ENCODE measurements at places on chromosomes 16 and 17.

GRCh38 chr17:68301438-68301959 lies 10.2 kb downstream of the ARSG start:
- no peak for DNase-seq

GRCh38 chr17:75109407-75110233 lies at the start of gene ARMC7:
TSS of gene ARMC7 (plus strand) at chr17:75109969. CDS start at chr17:75110289, 320 bp downstream.
- DNase-seq: peak; percentile 79

DNA sequence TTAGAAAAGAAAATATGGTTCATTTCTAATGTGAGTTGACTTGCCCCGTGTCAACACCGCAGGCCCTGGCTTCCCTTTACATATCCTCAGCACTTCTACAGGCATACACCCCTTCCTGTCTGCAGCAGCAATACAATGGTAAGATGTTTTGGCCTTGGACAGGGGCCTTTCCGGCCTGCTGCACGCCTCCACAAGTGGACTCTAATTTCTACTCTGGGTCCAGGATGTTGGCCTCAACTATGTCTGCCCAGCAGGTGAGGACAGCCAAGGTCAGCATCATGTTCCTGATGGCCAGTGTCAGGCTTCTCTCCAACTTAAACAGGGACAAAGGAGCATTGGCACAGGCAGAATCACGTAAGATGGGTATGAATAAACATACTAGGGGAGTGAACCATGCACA lies 11.0 kb downstream of the C17orf67 start:
- DNase-seq: no peak

GRCh38 chr16:59880611-59881010 lies 1146.5 kb upstream of the GOT2 start:
- no peak for DNase-seq

GRCh38 chr17:57284583-57284982 lies 28.3 kb downstream of the MSI2 start:
- DNase-seq: no peak

GRCh38 chr17:77163001-77163400 lies 22.2 kb downstream of the SEC14L1 start:
- DNase-seq: no peak

GRCh38 chr17:47741109-47741792 lies 8.2 kb downstream of the TBX21 start:
- no peak for DNase-seq

GRCh38 chr16:35011-35677 lies 18.3 kb downstream of the POLR3K start:
- no peak for DNase-seq

GRCh38 chr17:3693141-3693540 lies 2.8 kb downstream of the P2RX5 start:
- no peak for DNase-seq

GRCh38 chr17:44745301-44745700 lies 13.5 kb upstream of the ADAM11 start:
- no peak for DNase-seq

- no peak for DNase-seq
These were observed 27.3 kb downstream of the USP7 start for GRCh38 chr16:8936421-8936820.

DNA sequence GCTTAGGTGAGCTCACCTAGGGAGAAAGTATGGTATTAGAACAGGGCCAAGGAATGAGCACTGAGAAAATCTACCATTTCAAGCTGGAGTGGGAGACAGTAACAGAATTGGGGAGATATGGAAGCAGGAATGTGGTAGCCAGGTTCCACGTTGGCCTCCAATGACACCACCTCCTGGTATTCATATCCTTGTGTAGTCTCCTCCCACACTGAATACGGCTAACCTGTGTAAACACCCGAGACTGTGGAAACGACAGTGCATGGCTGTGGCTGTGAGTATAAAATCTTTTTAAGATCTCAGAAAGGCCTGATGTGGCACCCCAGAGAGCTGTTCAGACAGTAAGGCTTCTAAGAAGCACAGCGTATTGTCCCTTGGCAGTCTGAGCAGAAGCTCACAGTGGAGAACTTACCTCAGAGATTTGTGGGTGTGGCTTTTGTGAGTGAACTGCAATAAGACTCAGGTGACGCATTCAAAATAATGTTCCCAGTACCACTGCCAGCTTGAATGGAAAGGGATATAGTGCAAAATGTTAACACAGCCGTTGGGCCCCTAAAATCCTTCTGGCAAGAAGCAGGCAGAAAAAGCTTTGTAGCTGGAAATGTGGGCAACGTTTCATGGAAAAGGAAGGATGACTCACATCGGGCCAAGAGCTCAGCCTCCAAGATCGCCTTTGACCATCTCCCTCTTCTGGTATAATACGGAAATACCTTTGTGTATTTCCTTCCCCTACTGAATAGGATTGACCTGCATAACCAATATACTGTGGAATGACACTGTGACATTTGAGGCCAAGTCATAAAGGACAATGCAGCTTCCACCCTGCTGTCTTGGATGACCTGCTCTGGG lies 14.4 kb downstream of the SDR42E1 start:
- DNase-seq: no peak

DNA sequence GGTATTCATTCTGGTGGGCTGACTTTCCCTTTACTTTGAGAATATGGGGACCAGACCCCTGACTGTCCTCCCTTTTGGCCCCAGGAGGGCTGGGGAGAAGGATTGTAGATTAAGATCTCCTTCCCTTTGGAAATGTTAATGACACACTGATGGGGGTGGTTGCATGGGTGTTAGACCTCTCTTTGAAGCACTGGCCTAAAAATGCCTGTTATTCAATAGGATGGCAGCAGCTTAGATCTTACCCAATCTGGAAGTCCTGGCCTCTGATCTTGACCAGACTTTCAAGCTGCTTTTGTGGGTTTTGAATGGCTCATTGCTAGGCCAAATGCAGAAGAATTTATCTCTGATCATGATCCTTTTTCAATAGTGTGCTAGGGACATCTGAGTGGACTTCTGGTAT lies 25.7 kb downstream of the MAP3K3 start:
- DNase-seq: no peak

GRCh38 chr17:3475812-3476610 lies at the start of gene ASPA:
TSS of gene ASPA (plus strand) at chr17:3475997. CDS start at chr17:3476160, 163 bp downstream.
- DNase-seq: peak; percentile 44

DNA sequence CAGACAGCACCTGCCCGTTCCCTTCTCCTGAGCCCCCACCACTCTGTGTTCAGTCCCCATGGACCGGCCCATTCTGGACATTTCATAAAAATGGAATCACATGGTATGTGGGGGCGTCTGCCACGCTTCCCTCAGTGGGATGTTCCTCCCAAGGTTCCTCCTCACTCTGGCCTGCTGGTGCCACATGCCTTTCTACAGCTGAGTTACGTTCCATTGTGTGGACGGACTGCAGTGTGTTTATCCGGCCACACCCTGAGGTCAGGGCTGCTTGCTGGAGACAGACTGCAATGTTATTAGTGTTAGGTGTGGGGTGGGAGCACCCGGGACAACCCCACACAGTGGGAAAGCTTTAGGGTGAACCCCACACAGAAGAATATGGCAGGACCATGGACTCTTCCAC lies 5.9 kb upstream of the AATK start:
- DNase-seq: no peak

- no peak for DNase-seq
These were observed 15.7 kb downstream of the CRLF3 start for GRCh38 chr17:30808785-30809286.

DNA sequence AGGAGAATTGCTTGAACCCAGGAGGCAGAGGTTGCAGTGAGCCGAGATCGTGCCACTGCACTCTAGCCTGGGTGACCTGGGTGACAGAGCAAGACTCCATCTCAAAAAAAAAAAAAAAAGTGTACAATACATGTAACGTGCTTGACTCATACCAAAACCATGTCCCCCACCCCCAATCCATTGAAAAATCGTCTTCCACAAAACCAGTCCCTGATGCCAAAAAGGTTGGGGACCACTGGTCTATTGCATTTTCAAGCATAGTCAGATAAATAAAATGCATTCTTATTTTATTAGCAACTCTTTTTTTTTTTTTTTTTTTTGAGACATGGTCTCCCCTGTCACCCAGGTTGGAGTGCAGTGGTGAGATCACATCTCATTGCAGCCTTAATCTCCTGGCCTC lies 52.1 kb downstream of the COPRS start:
- no peak for DNase-seq

DNA sequence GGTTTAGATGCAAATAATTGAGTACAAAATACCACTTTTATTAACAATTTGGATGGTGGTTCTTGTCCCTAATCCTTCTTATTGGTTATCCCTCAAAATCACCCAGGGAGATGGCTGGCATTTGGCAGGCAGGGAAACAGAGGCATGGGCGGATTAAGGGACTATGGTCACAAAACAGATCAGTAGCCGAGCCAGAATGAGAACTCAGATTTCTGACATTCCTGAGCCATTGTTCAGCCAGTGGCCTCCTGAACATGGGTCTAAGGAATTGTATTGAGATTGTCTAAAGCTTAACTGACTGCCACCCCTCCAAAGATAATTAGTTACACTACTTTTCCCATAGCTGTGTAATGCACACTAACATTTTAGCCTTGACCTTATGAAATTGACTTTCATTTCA lies 88.4 kb downstream of the CHD9NB start:
- no peak for DNase-seq

DNA sequence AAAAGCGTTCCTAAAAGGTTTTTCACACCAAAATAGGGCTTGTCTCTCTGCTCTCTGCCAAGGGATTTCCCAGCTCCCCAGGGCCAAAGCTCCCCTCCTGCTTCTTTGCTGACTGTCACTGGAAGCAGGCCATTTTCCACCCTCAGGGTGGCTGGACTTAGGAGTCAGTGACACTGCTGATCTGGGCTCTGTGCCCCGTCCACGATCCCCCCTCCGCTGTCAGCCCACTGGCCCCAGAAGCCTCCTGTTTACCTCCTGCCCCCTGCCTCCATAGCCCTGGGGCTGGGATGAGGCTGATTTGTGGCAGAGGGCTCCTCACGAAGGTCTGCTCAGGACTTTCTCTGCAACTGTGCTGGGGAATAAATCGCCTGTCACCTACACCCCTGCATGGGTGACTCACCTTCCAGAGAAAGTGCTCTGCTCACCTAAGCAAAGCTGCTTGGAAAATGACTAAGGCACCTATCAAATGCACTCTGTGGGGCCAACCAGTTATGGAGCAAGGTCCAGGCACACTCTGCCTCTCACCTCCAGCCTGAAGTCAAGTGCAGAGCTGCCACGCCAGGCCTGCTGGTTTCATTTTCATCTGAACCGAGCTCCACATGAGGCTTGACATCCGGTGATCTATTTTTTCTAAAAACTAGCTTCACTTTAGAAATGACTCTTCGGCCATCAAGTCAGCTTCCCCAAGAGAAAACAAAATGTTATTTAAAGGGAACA lies 4.9 kb downstream of the MAP3K14 start:
- DNase-seq: no peak

DNA sequence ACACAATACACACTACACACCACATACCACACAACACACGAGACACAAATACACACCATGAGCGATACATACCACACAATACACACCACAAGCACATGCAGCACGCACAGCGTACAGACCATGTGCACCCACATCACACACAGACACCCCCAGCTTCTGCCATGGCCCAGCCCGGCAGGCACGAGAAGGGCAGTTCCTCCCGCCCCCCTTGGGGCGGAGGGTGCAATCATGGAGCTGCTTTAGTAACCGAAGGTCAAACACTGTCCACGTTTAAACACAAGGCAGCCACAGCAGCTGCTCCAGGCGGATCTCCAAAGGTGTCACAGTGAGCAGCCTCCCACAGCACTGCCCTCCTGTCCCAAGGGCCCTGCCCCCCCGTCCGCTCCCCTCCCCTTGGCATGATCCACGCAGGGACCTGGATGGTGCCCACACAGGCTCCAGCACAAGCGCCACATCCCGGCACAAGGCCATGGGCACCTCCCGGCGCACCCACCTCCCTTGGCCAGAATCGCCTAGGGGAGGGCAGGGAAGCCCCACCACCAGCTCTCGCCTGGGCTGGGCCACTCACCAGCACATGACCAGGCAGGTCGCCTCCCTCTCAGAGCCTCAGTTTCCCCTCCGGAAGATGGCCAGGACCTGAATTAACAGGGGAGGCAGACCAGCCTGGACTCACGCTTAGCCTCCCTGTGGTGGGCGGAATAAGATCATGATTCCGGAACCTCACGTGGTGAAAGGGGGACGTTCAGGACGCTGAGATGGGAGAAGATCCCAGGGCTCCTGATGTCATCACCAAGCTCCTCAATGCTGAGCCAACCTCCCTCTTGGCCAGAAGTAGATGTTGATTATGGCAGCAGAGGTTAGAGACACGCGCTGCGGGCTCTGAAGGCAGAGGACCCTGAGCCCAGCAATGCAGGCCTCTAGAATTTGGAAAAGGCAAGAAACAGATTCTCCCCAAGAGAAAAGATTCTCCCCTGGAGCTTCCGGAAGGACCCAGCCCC lies 32.6 kb upstream of the ZNF469 start:
- DNase-seq: no peak

DNA sequence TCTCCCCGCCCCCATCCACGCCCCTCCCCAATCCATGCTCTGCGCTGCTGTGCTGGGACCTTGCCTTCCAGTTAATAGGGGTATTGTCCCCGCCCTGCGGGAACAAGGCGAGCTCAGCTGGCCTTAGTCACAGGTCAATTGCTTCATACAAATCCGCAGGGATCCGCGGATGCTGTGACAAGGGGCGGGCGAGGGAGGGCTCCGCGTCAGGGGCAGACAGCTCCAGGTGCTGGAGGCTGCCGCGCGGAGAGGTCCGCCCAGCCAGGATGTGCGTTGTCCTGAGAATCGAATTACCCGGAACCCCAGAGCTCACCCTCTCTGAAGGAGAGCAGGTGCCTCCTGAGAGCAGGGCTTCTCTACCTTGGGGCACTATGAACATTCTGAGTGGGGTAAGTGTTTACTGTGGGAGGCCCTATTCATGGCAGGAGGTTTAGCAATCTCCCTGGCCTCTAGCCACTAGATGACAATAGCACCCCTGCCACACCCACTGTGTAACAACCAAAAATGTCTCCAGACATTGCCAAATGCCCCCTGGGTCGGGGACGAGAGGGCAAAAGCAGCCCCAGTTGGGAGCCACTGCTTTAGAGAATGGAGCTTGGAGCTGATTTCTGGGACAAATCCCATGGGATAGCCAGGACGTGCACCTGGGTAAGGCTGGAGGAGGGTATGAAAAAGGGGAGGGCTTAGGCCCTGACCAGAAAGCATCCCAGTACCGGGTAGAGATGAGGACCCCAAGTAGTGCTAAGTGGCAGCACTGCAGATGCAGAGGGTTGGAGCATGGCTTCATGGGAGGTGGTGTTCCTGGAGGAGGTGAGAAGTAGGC lies 138.2 kb downstream of the CYLD start:
- no peak for DNase-seq

DNA sequence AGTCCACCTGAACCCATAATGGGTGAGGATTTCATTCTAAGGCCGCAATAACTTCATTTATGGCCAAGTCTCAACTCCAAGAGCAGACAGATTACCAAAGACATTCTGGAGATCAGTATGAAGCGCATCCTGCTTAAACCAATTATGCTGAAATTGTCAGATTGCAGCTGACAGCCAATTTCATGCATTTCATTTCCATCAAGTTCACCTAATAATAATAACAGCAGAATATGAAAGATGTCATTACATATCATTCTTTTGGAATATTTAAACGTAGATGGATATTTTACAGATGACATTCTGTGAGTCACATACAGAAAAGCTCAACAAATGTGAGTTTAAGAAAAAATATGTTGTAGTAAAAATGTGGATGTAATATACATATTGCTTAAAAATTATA lies 54.9 kb upstream of the NACA2 start:
- no peak for DNase-seq

- no peak for DNase-seq
These were observed 18.0 kb downstream of the SLC47A1 start for GRCh38 chr17:19551591-19552148.

All from right lung (tissue), 10 donors.